ENCODE measurements at places on chromosomes 7 and 10. TPM values are rescaled to one million over a fixed set of nuclear protein-coding genes. Genes with fewer than 3 reads are reported as not detected.

- DNase-seq: no peak
Observed at GRCh38 chr10:74018241-74018640, 20.3 kb downstream of the VCL start.

- DNase-seq: no peak
Observed at GRCh38 chr7:156218544-156219306, 406.5 kb upstream of the SHH start.

DNA sequence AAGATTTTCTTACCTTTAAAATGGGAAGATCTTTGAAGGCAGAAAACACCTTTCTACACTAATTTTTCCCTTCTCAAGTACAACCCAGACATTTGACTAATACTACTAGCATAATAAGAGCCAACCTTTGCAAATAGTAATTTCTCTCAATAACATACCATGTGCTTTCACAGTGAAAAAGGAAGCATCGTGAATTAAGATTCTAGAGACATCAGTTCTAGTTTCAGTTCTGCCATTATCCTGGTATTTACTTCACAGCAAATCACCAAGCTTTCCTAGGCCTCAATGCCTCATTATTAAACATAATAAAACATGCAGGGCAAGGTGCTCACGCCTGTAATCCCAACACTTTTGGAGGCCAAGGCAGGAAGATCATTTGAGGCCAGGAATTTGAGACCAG, 24.9 kb downstream of the GSAP start:
- no peak for DNase-seq

The PKD2L1 gene
- not detected for total RNA-seq

The TES gene
- 97.0 TPM for total RNA-seq

- no peak for DNase-seq
Observed at GRCh38 chr10:63760708-63761047, 239.5 kb downstream of the REEP3 start.

DNA sequence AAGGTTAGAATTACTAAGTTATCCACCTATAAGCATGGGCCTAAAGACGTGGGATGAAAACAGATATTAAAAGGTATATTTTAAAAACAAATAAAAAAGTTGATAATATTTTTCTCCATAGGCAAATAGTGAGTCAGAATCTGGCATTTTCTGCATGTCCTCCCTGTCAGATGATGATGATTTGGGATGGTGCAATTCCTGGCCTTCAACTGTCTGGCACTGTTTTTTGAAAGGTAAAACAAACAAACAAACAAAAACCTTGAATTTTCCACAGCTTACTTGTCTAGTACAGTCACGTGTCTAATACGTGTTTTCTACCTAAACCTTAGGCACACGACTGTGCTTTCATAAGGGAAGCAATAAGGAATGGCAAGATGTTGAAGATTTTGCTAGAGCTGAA, 17.4 kb downstream of the HBP1 start:
- no peak for DNase-seq

The GPAM gene
- 4.4 TPM for total RNA-seq

The MAGI2 gene
- total RNA-seq: 0.49 TPM

- DNase-seq: peak; percentile 32
Observed at GRCh38 chr10:112915590-112916572, 34.2 kb upstream of the TCF7L2 start.

GRCh38 chr10:110389255-110389654, 84.5 kb upstream of the SMNDC1 start:
- DNase-seq: no peak

The ACHE gene
- not detected for total RNA-seq

The FXYD4 gene
- not detected for total RNA-seq

The FZD8 gene
- total RNA-seq: 0.74 TPM

Measured in MG63 (cell line).